DMS79 treated with DMSO at 0.1 percent for 48 hours (cell line): ENCODE measurements at places on chromosomes 13 and 19.

GRCh38 chr13:83780227-83780626 lies 102.0 kb downstream of the SLITRK1 start:
- no peak for DNase-seq

GRCh38 chr13:42377640-42378382 lies 105.9 kb downstream of the AKAP11 start:
- no peak for DNase-seq

- DNase-seq: no peak
Measured at GRCh38 chr13:29319451-29319850, 276.0 kb downstream of the SLC7A1 start.

DNA sequence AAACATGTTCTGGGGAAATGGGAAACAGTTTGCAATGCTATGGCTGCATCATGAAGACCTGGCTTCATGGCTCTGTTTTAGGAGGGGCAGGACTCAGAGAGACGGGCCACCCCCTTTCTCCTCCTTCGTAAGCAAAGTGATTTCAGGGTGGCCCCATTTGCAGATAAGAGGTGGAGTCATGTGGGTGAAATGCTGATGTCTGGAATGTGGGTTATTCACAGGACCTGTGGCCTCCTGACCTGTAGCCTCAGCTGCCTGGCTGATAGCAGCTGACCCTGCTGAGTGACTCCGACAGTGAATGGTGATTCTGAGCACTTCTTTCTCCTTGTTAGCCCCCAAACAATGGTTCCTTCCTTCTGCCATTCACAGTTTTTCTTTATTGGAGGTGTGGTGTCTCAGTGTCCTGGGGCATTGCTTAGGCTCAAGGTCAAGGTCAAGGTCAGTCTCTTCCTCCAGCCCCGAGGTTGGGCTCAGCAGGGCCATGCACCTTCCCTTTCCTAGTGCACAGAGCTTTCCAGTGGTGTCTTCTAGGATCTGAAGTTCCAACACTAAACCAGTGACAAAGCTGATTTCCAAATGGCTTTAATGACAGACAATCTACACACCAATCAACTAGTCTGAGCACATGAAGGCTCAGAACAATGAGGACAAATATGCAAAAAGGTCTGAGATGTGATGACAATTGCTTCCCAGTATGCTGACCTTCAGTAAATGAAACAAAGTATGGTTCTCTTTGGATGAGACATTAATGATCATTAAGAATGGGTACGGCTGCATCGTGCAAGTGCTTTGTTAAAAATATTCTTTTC lies 49.6 kb upstream of the ANKRD10 start:
- no peak for DNase-seq

- DNase-seq: peak; percentile 51
Measured at GRCh38 chr19:1041835-1042685, 2.2 kb downstream of the ABCA7 start.

DNA sequence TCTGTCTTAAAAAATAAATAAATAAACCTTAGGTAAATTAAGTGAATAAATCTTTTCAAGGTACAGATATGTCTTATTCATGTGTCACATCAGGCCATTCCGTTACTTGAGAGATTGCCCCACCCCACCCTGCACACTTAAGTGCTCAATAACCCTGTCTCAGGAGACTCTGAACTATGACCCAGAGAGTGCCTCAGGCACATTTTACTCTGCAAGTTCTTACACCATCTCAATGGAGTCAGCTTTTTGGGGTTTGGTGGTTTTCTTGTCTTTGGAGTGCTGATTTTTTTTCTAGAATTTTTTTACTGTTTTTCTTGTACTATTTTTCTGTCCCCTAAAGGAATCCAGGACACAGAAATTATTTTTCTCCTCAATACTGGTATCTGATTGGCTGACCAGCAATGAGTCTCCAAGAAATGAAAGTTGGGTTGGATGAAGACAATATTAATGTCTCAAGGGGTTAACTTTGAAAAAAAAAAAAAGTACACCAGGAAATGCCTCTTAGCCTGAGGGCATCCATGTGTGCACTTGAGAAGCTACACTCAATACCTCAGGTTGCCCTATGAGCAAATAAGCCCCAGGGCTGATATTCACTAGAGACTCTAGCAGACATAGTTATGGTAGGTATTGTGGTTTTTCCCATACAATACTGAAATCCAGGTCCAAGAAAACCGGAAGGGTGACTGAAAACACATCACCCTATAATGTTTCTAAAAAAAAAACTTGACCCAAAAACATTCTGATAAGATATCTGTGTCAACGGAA lies 114.6 kb upstream of the ZNF91 start:
- no peak for DNase-seq

GRCh38 chr19:40523322-40524047 lies 53.2 kb upstream of the SHKBP1 start:
- DNase-seq: peak; percentile 65

DNA sequence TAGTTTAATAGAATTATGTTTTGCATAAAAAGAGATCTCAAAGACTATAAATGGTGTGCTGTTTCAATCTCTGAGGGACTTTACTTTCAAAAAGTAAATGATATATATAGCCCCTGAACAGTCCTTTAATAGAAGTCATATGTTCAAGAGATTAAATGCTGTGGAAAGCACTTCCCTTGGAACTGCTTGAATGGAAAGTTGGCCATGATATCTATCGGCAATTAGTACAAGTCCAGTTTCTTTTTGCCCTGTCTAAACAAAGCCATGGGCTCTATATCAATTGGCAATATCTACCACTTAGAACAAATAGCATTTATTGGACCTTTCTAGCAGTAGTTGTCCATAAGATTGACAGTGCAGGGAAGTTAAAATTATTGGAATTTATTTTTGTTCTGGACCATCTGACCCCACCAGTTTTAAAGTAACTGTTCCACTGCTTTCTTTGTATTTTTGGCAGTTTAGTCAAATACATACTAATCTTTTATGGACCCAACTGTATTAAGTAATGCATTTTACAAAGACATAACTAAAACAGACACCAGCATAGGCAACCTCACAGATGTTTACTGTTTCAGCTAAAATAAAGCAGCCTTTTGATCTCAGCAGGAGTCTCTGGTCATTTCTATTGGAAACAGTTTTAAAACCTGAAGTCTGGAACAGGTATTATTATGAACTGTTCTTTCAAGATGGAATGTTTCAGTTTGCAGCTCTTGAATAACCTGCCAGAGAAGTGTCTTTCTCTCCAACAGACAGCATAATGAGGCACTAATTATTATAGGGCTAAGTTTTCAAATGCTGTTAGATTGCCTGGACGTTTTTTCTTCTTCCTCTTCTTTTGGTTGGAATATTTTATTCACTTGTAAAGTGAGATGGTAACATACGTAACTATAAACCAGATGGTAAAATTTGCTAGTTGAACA lies 282.6 kb downstream of the DCLK1 start:
- no peak for DNase-seq

DNA sequence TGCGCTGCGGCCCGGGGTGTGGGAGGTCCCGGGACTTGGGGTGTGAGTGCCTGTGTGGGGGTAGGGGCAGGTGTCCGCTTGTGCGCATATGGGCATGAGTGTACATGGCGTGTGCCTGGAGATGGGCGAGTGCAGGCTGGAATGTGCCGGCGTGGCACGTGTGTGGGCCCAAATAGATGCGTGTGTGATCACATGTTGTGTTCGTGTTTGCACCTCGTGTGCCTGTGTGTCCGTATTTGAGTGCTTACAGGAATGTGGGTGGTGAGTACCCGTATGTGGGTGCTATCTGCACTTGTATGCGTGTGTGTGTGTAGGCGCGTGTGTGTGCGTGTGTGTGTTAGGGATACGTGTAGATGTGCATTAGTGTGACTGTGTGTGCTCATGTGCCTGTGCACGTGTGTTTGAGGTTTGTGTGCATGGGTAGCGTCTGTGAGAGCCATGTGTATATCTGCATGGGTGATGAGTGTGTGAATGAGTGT lies 3.4 kb downstream of the ZNF536 start:
- no peak for DNase-seq

DNA sequence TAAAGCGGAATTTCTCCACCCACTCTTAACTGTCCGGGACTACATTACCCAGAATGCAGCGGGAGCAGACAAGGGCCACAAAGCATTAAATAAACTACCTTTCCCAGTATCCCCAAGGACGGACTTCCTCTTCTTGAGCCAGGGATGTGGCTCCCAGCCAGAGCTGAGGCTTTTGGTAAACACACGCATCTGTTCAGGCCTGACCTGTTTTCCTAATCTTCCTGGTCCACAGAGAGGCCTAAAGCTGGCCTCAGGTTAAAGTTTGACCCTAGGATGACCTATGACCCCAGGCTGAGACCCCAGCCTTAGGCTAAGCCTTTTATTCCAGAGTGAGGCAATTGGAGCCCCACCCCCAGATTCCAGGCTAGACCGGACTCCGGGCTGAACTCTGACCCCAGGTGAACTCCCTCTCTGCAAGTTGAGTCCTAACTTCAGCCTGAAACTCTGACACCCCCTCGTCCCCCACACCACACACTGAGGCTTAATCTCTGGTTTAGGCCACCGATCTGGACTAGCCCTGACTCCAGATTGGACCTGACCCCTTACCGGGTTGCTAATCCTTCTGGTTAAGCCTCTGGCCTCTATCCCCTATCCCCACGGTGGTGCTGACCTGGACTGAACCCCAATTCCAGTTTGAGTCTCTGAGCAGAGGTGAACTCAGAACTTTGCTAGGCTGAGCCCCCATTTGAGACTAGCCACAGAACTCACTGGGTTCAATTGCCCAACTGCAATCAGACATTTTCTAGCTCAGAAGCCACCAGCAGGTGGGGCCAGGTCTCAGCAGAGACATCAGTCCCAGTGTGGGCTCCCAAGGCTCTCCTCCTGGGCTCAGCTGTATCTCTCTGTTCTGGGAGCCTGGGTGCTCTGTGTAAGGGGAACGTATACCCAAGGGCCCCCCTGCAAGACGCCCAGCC lies 750 bp upstream of the GPR108 start:
- peak; percentile 40 for DNase-seq
